ENCODE measurements at places on chromosomes 2 and 18.
A peak's percentile ranks its signal among the peaks of the same experiment; 100 is the strongest.

DNA sequence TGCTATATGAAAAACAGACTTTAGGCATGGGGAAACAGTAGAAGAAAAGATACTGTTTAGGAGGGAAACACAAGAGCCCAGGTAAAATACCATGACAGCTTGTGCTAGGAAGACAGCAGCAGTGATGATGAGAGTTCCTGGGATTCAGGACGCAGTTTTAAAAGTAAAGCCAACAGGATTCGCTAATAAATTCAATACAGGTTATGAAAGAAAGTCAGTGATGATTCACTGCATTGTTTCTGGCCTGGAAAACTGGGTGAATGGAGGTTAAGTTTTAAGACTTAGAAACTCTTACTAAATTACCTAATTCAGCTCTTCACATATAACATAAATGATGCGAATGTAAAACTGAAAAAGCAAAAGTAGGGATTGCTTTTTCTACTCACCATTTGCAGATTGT lies 27.9 kb upstream of the RNU4ATAC start:
- no peak for DNase-seq

- DNase-seq = no peak
Measured at GRCh38 chr2:100417711-100418124, 250 bp upstream of the CHST10 start.

GRCh38 chr2:100427627-100428258 lies 10.3 kb upstream of the CHST10 start:
- DNase-seq = peak; percentile 46

GRCh38 chr2:147197754-147198483 lies 646.9 kb upstream of the ACVR2A start:
- no peak for DNase-seq

DNA sequence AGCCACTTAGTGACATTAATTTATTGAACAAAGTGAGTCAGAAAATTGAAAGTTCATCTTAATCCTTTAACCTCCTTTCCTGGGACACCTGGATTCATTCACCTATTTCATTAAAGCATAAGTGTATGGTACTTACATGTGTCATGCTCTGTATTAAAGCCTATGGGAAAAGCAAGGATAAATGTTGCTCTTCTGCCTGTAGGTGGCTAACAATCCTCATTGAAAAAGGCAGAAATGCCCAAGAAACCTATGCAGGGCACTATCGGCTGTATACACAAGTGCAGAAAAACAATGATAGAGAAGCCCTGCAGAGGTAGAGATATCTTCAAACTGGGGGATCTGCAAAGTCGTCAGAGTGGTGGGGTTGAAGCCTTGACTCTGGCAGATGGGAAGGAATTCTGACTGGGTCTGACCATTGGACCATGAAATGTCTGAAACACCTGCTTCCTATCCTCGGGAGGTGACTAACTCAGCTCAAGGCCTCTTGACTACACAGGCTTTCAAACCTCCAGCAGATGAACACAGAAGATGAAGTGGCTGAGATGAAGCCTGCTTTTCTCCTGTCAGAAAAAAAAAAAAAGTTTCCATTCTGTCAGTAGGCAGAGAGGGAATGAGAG lies 83.1 kb downstream of the DCC start:
- DNase-seq = no peak

DNA sequence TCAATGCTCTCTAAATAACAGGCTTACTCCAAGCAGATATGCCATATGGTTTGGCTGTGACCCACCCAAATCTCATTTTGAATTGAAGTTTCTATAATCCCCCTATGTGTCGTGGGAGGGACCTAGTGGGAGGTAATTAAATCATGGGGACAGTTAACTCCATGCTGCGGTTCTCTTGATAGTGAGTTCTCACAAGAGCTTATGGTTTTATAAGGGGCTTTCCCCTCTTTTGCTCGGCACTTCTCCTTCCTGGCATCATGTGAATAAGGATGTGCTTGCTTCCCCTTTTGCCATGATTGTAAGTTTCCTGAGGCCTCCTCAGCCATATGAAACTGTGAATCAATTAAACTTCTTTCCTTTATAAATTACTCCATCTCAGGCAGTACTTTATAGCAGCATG lies 302.7 kb upstream of the ZC3H15 start:
- no peak for DNase-seq

DNA sequence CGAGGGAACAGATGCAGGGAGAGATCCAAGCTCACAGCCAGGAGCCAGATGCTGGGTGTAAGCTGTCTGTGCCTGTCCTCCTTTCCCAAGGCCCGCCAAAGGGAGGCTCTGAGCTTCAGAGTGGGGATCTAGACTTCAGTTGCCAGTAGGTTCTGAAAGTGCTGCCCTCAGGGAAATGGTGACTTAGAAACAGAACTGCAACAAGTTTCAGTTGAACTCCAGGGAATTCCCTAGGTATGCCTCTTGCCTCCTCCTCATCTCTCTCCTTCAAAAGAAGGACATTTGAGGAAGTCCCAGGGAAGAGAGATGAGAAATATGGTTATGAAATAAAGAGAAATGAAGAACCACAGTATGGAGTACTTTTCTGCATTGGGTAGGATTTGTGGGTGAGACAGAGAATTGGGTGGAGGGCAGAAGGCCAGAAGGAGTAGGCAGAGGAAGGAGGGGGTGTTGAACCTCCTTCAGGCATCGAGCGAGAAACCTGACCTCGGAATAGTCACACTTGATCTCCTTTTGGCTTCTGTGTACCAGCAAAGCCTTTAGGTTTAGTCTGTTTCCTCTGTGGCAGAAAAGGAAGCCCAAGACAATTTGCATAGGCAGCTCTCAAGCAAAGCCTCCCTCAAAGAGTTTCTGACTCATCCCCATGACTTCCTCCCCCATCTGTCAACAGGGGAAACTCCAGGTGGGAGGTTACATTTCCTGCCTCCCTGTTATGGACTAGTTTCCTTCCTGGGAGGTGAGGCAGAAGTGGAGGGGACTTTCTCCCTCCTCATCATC lies 45.7 kb downstream of the QPCT start:
- peak; percentile 90 for DNase-seq

GRCh38 chr2:241258505-241259280 lies 56.8 kb downstream of the HDLBP start:
- no peak for DNase-seq

- no peak for DNase-seq
Measured at GRCh38 chr2:16239296-16239850, 299.0 kb downstream of the MYCN start.

- DNase-seq = no peak
Measured at GRCh38 chr2:75497256-75497655, 63.5 kb downstream of the EVA1A start.

- DNase-seq = no peak
Measured at GRCh38 chr18:5302606-5303005, 7.1 kb upstream of the ZBTB14 start.

Measured in activated CD4-positive, alpha-beta T cell treated with anti-CD3 and anti-CD28 coated beads, Interleukin-2, amount 50 U/mL, for 16 hours (primary cell).